ENCODE measurements at places on chromosomes 5 and 9.

DNA sequence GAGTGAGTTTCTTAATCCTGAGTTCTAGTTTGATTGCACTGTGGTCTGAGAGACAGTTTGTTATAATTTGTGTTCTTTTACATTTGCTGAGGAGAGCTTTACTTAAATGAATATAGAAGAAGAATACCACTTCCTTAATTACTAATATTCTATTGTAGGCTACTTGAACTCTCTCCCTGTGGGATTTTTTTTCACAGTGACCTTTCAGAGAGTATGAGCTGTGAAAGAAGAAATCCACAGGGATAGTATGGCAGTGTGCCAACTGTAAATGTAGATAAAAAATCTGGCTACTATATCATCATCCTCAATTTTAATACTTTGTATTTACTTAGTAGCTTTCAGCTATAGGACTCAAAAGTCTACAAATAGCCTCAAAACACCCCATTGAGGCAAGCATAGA is 67.3 kb downstream of the COMMD10 start:
- no peak for DNase-seq

- DNase-seq = no peak
Observed at GRCh38 chr5:33261305-33261704, 179.5 kb upstream of the TARS1 start.

DNA sequence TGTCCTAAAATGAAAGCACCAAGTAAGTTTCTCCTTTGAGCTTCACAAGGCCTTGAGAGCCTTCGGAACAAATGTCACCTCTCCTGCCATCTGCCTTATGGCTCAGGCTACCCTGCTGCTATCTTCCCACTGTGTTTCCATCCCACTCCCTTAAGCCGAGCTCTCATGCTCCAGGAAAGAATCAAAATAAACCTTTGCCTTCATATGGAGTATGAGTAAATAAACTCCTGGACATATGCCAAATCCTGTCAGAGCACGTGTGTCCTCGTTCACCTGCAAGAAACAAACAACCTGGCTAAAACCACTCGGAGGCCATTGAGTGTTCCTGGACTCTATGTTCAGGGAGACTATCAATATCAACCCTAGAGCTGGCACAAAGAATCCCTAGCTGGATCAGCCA is 122.3 kb upstream of the CCDC112 start:
- DNase-seq = no peak

DNA sequence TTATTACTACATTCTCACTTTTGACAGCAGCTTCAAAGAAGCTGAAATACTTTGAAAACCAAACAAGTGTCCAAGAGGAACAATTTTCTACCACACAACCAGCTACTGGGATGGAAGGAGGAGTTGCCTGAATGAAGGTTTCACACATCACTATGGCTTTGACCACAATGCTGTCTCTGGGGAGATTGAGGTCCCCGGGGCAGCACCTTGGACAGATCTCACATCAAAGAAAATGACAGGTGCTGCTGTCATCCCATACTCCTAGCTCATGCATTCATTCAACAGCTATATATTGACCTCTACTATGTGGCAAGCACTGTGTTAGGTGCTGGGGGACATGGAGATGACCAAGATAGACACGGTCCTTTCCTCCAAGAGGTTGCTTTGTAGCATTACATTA is 233.2 kb upstream of the RASEF start:
- DNase-seq = no peak

DNA sequence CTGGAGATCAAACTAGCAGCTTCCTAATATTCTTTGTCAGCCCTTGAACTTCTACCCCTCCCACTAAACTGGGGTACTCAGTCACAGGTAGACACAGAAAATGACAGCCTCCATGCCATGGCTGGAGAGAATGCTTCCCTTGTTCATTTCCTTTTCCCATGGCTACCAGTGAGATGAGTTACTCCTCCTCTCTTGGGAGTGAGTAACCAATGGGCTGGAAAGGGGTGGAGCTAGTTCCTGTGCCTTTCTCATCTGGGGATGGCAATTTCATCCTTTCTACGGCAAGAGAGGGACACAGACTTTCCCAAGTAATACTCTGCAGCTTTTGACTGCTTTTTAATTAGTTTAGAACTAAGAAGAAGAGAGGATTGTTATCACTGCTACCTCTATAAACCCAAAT is 1045.6 kb upstream of the WWC1 start:
- DNase-seq = no peak

GRCh38 chr9:127796852-127797370 is 5.8 kb upstream of the FPGS start:
- DNase-seq = no peak

- no peak for DNase-seq
Observed at GRCh38 chr9:13962006-13962405, 351.9 kb downstream of the NFIB start.

DNA sequence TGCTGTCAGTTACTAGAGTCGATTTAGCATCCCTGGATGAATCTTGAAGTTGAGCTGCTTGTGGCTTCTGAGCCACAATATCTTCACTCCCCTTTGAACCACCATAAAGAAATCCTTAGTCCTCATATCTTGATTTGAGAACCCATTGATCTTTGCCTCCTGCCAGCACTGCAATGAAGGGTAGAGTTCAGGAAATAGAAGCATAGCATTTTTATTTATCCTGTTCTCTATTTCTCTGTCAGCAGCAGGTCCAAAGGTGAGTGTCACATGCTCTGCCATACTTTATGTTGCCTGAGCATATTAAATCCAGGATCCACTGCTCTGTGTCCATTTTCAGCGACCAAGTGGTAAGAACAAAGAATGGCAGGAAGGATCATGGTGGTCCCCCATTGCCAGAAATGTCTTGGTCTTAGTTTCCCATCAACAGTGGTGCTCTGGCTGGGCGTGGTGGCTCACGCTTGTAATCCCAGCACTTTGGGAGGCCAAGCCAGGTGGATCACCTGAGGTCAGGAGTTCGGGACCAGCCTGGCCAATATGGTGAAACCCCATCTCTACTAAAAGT is 80.2 kb upstream of the PANK3 start:
- DNase-seq = no peak

GRCh38 chr5:131521252-131521651 is 113.8 kb downstream of the RAPGEF6 start:
- no peak for DNase-seq

GRCh38 chr9:86674487-86674886 is 272.8 kb downstream of the GAS1 start:
- DNase-seq = no peak

GRCh38 chr5:62473209-62473608 is 60.6 kb downstream of the IPO11 start:
- no peak for DNase-seq

DNA sequence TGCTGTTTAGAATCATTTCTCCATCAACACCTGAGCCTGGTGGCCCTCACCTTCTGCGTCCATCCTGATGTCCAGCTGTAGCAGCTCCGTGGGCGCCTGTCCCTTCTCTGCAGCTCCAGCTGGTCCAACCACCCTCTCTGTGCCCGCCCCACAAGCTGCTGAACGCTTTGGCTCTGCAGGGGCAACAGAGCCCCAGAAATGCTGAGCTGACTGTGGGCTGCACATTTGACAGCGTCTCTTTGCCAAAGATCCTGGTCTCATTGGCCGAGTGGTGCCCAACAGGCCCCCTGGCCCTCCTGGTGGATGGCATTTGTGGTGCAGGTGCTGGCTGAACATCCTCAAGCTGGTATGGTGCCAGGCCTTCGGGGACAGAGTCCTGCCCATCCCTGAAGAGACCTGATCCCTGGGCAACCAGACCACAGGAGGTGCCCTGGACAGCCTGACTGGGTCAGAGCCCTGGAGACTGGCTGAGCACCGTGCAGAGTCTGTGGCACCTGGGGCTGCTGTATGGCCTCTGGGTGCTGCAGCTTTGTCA is 25.3 kb upstream of the CEP72 start:
- DNase-seq = no peak

DNA sequence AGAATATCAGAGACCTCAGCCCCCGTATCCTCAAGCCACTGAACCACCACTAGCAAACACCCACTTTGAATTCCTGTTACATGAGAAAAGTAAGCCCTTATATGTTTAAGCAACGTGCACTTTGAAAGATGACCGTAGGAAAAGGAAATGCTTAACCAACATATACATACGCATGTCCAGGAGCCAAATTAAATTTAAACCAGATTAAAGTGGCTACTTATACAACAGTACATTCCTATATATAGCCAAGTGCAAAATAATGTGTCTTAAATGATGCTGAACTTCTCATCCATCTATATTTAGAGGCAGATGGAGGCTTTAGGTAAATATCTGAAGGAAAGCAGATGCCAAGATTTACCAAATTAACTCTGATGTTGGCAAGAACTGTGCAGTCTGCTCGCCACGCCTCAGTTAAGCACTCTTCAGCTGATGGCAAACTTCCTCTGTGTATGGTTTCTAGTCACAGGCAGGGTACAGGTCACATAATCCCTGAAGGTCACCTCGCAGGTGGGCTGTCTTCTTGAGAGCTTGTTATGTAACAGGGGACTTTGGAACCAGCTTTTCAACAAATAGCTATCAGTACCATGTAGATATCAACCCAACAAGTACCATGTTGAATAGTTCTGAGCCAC is 8.6 kb downstream of the GCNT4 start:
- DNase-seq = no peak

- no peak for DNase-seq
Observed at GRCh38 chr5:96316017-96316416, 117.0 kb downstream of the PCSK1 start.

DNA sequence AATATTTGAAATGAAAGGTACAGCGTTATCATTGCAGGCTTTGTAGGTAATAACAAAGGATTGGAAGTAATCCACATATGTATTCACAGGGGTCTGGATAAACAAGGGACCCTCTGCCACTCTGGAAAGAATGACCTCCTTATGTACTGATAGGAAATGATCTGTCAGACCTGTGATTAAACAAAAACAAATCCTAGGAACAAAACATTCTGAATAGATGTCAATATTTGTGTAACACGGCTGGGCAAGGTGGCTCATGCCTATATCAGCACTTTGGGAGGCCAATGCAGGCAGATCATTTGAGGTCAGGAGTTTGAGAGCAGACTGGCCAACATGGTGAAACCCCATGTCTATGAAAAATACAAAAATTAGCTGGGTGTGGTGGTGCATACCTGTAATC is 42.3 kb downstream of the NSUN2 start:
- DNase-seq = no peak

GRCh38 chr5:61461926-61462325 is 129.9 kb downstream of the ZSWIM6 start:
- no peak for DNase-seq

GRCh38 chr5:173330338-173331206 is 2.4 kb upstream of the STC2 start:
- no peak for DNase-seq

DNA sequence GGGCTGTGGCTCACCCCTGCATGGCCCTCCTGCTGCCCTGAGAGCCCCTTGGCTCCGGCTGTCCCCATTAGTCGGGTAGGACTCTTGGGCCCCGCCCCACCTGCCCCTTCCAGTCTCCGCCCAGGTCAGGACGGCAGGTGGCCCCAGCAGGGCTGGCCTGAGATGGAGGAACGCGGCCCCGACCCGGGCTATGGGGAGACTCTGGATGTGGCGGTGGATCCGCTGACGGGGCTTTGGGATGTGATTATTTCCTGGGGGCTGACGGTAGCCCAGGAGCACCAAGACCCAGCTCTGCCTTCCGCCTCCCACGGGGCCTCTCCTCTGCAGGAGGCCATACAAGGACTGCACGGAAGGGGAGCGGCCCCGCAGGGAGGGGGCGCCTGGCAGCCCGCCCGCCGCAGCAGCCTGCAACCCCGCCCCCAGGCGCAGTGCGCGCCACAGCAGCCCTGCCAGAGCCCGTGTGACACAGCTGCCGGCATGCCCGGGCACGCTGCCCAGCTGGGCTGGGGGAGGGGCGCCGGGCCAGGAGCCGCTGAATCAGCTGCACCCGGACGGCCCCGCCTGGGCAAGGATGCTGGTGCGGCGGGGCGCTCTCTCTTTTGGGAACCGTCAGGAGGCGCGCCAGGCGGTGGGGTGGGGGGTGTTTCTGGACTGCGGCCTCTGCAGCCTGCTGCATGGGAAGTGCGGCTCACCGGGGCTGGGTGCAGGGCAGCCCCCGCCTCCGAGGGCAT is 9.2 kb downstream of the TMEM250 start:
- peak; percentile 80 for DNase-seq

- DNase-seq = no peak
Observed at GRCh38 chr9:106927916-106928315, 65.0 kb downstream of the ZNF462 start.

GRCh38 chr9:33475357-33475756 is 1.6 kb upstream of the NOL6 start:
- no peak for DNase-seq

GRCh38 chr5:124477062-124477461 is 269.4 kb downstream of the ZNF608 start:
- DNase-seq = no peak

GRCh38 chr9:126965077-126965476 is 50.5 kb downstream of the RALGPS1 start:
- DNase-seq = no peak

- no peak for DNase-seq
Observed at GRCh38 chr9:100534401-100534800, 43.5 kb upstream of the CAVIN4 start.

- no peak for DNase-seq
Observed at GRCh38 chr9:127447416-127448111, 3.6 kb downstream of the RPL12 start.

GRCh38 chr5:163645421-163646416 is 140.3 kb downstream of the MAT2B start:
- no peak for DNase-seq

GRCh38 chr9:122286764-122287163 is 22.1 kb downstream of the MRRF start:
- DNase-seq = no peak

GRCh38 chr5:152151940-152152339 is 227.3 kb upstream of the GLRA1 start:
- DNase-seq = no peak

GRCh38 chr5:88258636-88259035 is 10.0 kb downstream of the TMEM161B start:
- no peak for DNase-seq

GRCh38 chr9:134728021-134728795 is 86.6 kb downstream of the COL5A1 start:
- DNase-seq = no peak

DNA sequence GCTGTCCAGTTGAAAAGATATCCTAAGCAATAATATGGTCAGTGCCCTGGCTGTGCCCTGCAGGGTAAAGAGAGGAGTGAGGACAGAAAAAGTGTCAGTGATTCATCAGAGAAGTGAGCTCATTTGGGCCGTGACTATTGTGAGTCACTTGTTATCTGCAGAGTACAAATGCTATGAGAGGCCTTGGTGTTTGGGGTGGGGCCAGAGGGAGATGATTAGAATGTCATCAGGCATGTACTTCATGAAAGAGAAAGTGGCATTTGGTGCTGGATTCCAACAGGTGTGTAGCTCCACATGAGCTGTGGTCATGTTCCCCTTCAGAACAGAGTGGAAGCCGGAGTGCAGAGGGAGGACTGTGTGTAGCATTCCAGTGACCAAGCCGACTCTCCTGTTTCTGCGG is 174.1 kb downstream of the KDM4C start:
- no peak for DNase-seq

GRCh38 chr5:157528036-157528632 is 47.4 kb downstream of the ADAM19 start:
- DNase-seq = no peak

All from stimulated activated CD8-positive, alpha-beta memory T cell treated with anti-CD3 and anti-CD28 coated beads, Interleukin-7, amount 100 ng/mL, for 4 hours (primary cell).